ENCODE measurements at places on chromosomes 3 and 15.

DNA sequence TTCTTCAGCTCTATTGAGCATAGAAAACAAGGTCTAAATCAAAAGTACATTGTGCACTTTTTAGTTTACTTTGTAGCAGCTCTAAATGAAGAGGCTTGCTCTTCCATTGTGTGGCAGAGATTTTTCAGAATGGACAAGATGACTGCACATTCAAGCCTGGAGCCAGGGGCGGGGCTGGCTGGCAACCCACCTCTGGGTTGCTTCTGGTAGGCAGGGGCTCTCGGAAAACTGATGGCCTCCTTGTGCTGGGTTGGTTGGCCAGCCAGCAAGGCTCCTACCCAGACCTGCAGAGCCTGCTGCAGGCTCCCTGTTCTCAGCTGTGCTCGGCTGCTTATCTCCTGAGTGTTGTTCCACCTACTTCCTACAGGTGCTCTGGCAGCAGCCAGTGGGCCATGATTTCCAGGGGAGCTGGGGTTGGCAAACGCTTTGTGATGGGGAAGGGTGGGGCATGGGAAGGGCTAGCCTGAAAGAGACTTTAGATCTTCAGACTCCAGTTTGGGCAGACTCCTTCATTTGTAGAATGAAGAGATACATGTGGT is 8.8 kb downstream of the BSN start:
- no peak for DNase-seq

- no peak for DNase-seq
Measured at GRCh38 chr3:175378348-175378747, 519.2 kb downstream of the NAALADL2 start.

GRCh38 chr15:63726491-63726890 is 107.3 kb downstream of the HERC1 start:
- no peak for DNase-seq

DNA sequence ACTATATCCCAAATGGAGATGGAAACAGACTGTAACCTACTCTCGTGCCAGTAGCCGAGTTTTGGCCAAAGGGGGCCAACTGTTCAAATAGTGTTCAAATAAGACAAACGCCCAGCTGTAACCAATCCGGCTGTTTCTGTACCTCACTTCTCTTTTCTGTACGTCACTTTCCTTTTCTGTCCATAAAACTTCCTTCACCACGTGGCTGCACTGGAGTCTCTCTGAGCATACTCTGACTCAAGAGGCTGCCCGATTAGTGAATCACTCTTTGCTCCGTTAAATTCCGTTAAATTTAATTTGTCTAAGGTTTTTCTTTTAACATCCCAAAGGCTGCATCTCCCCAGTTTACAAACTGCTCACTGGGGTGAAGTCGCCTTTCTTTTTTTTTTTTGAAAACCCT is 219.2 kb upstream of the P2RY1 start:
- DNase-seq, result no peak

GRCh38 chr3:105315144-105315543 is 51.6 kb upstream of the ALCAM start:
- DNase-seq, result no peak

DNA sequence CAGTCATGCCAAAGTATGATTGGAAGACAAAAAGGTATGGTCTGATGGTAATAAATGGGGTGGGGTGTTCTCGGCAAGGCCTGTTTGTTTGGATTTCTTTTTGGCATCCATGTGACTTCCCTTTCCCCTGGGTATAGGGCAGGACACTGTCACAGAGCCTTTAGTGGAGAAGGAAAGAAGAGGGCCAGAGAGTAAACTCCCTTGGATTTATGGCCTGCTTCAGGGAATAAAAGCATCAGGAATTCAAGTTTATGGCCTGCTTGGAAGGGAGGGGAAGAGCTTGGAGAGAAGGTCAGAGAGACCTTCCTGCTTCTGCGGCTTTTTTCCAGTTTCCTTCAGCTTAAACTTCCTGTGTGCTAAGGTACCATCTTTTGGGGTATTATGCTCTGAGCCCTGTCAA is 179.4 kb upstream of the ADAMTS9 start:
- DNase-seq, result no peak

- no peak for DNase-seq
Measured at GRCh38 chr15:27699699-27700098, 399.4 kb downstream of the OCA2 start.

DNA sequence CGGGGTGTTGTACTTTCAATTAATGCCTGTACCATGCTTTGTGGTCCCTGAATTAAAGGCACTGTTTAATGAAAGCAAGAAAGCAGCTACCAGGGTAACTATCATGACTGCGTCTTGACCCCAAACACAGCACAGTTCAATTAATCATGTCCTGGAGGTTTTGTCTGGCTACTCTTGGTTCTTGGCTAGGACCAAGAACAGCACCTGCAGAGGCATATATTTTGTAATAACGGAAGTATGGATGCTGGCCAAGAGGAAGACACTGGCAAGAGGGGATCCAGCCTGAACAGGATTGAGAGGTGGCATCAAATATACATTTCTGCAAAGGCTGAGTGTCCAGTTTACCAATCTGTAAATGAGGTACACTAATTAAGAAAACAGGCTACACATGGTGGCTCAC is 119.9 kb downstream of the FOXP1 start:
- no peak for DNase-seq

DNA sequence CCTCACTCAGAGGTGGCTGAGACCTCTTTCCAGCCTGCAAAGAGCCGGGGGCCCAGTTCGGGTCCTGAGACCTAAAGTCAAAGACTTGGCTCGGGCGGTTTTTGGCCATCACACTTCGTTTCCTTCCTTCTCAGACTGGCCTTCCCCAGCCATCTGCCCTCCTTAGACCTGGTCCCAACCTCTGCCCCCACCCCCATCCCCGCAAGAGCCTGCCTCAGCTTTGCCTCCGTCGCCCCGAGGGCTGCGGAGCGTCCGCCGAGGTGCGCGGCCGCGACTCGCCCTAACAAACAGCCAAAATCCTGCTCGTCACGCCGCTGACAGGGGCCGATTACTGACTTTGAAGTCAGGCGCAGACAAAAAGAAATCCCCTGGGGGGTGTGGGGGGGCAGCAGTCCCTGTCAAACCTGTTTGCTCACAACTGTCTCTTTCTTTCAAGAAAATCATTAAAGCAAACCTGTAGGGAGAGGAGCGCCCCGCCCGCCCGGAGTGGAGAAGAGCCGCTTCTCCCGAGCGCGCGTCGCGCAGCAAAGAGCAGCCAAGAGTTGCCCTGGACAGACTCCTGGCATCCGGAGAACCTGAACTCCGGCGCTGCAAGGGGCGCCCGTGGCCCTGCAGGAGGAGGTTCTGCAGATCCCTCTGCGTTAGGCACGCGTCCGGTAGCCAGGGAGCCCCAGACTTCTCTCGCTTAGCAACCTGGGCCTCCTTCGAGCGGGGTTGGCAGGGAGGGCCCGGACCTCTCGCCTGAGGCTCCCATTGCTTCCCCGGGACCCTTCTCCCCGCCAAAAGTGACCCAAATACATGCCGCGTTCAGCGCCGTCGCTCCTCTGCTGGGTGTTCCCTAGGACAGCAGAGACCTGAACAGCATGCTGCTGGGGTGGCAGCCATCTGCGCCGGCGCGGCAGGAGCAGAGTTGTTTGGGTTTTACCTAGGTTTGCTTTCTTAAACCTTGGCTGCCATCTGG is 4.5 kb downstream of the SOX14 start:
- no peak for DNase-seq

DNA sequence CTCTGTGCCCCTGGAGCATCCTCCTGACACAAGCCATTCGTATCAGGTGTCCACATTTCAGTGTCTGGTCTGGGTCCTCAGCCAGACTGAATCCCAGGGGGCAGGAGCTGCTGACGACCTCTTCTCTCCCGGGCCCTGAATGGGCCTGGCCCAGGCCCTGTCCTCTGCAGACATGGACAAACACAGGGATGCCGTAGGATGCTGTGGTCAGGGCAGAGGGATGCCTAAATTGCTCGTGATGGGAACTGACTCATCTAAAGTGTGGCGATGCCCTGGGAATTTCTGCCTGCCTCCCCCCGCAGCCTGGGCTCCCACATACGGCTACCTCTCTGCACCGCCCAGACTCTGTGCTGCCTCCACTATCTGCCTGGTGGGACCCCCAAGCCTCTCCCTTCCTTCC is 58.5 kb upstream of the CTSH start:
- no peak for DNase-seq

GRCh38 chr3:136022529-136023263 is 57.2 kb downstream of the PPP2R3A start:
- no peak for DNase-seq

DNA sequence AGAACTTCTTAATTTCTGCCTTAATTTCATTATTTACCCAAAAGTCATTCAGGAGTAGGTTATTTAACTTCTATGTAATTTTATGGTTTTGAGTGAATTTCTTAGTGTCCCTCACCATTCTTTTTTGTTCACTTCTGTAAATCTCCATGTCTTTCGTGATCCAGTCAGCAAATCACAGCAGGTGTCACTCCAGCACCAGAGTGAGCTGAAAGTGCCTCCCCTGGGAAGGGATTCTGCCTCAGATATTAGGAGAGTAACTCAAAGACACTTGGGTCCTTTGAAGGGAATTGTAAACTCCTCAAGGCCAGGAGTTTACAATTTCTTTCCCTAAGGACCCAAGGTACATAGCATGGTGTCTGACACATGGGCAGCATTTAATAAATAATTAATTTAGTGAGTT is 207.6 kb upstream of the AZI2 start:
- DNase-seq, result no peak

DNA sequence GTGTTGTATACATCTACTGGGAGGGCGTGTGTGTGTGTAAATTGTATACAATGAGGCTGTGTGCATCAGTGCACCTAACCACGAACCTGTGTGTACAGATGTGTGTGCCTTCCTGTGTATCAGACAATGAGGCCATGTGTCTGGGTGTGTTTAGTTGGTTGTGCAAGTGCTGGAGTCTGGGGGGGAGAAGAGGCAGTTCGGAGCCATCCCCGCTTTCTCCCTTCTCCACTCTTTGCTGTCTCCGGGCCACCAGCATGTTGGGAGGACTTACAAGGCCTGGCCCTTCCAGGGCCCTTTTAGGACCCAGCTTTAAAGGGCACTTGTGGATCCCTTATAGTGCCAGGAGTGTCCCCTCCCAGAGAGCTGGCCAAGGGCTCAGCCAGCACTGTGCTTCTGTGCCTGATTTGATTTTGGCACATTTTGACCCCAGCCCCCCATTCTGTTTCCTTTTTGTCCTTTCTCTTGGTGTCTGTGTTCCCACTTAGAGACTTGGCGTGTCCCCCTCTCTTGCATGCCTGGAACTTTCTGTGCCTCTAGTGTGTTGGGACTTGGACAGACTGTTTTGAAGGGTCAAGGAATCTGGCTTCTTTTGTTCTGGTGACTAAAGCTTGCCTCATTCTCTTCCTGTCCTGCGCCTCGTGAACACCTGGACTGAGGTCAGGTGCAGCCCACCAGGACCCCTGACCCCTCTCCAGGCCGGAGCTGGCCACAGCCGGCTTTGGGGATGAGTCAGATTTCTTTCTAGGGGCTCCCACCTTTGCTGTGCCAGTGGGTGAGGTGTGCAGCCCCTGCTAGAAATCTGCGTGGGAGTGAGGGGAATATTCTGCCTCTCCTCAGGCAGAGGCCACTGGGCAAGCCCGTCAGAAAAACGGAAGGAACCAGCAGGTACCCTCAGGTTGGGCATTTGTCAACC is 1.5 kb downstream of the CTDSPL start:
- peak; percentile 5 for DNase-seq

DNA sequence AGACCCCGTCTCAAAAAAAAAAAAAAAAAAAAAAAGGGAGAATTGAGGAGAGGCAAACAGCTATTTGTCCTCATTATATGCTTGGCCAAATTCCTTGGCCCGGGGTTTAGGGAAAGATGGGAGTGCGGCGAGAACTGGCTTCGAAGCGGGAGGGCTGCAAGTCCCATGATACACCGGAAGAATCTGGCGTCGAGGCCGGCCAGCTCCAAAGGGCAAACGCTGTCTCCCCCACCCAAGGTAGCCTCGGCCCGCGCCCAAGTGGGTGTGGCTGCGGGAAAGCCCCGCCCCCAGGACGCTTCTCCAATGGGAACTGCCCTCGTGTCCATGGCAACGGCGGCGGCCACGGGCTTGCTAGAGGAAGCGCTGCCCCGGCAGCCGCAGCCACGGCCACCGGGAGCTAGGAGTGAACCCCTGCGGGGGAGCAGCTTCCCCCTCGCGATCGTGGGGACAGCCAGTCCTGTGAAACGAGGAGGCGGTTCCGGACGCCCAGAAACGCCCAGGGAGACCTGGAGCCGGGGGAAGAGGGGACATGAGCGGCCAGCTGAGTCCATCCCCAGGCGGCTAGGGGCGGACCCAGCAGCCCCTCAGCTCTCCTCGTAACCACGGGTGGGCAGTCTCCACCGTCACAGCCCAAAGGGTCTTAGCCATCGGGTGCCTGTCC is at the start of gene TTLL13:
Gene TTLL13, plus strand, starts transcription at position 354 of the 661 bp plus-strand sequence. CDS start 1,075 bp downstream, outside the sequence.
- DNase-seq, result peak; percentile 79

DNA sequence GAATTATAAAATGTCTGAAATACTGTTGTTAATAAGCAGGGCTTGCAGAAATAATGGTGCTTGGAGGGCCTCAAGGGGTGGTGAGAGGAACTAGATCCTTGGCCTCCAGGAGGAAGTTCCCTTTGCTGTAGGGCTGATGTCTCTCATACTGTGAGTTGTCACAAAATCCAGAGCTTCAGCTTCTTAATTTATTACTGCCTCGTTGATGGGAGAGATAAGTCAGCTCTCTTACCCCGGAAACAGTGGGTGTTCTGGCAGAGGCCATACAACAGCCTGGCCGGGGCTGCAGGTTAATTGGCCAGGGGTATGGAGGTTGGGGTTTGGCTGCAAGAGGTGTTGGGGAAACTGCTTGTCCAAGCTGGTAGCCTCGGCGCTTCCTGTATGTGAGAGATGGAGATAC is 15.5 kb downstream of the MAPKAPK3 start:
- DNase-seq, result no peak

- peak; percentile 72 for DNase-seq
Measured at GRCh38 chr3:13536832-13537231, 12.1 kb upstream of the FBLN2 start.

DNA sequence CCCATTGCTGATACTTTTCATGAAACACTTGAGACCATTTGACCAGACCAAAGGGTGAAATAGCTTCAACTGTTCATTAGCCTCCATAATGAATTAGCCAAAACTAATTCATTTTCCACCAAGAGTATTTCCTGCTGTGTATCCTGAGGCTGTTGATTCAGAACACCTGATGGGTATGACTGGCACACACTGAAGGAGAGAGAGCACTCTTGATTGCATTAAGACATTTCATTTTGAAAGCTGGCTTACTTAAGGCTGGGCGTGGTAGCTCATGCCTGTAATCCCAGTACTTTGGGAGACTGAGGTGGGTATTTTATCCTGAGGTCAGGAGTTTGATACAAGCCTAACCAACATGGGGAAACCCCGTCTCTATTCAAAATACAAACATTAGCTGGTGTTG is 175.6 kb downstream of the AGBL1 start:
- DNase-seq, result no peak

- DNase-seq, result no peak
Measured at GRCh38 chr3:28326458-28326926, 22.0 kb upstream of the ZCWPW2 start.

DNA sequence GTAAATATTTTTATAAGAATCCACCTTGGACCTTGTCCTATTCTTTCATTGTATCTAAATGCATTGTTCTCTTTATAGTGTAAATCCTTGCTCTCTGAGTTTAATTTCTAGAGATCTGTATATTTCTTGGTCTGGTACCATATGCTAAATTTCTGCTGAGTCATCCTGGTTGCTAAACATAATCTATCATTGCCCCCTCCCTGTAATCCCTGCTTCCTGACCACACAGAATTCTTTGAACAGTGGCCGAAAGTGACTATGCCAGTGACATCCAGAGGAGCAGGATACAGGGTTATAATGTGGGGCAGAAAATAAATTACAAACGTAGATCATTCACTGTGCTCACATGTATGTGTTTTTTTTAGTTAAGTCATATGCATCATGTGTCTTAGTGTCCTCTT is 143.1 kb downstream of the DIPK2A start:
- no peak for DNase-seq

GRCh38 chr15:65027593-65027992 is 1.8 kb downstream of the MTFMT start:
- no peak for DNase-seq

Measured in NCI-H2171 treated with DMSO at 0.1 percent for 48 hours (cell line).